ENCODE measurements at places on chromosomes 5 and 9.

DNA sequence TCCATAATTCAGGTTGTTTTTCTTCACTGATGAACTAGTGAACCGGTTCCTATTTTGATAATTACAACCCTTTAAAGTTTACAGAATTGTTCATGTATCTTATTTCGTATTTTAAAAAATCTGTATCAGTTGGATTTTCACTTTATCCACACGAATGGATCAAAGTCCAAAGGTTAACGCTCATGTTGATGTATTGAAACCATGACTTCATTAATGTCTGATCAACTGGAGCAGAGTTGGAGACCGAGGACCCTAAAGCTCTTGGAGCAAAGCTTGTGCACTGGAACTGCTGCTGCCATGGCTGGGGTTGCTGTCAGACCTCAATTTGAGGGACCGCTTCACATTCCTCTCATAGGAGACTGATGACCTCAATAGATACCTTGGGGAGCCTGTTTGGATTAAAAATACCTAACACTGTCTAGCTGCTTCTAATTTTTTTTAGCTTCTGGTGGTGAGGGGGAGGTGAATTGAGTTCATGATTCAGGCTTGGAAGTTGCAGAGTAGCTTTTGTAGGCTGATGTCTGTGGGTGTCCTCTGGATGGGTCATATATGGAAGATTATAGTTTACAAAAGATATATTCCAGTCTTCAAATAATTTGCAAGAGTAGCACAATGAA lies 45.1 kb downstream of the KIAA1958 start:
- no peak for DNase-seq

DNA sequence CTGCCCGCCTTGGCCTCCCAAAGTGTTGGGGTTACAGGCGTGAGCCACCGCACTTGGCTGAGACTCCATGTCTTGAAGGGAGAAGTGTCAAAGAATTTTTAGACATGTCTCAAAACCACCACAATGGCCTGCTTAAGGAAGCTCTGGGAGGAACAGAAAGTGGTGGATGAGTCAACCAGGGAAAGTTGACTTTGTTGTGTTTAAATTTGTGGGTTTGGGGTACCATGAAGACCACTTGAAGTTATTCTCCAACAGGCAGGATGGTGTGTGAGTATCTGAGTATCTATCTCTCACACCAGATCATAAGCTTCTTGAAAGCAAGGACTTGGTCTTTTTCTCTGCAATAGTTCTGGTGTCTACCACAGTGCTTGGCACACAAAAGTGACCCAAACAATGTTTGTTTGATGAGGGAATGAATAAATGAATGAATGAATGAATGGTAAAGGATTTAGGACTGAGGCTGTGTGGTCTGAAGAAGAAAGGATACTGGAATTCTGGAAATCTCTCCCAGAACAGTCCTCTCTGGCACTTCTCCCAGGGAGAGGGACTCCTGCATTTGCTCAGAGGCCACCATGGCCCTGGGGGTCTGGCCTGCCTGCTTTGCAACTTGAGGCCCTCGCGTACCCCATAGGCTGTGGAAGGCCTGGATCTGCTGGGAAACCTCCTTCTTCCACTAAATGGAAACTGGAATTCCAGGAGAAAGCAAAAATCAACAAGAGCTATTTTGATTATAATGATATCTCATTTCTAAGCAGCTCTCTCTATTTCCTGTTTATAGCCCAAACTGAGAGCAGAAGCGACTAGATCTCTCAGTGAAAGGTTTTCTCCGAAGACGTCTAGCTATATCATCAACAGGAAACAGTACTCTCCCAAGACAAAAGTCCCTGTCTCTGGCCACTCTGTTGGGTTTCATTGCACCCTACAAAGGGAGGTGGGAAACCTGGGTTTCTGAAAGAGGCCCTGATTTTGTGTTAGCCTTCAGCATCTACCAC lies 187.9 kb downstream of the PALM2AKAP2 start:
- no peak for DNase-seq

DNA sequence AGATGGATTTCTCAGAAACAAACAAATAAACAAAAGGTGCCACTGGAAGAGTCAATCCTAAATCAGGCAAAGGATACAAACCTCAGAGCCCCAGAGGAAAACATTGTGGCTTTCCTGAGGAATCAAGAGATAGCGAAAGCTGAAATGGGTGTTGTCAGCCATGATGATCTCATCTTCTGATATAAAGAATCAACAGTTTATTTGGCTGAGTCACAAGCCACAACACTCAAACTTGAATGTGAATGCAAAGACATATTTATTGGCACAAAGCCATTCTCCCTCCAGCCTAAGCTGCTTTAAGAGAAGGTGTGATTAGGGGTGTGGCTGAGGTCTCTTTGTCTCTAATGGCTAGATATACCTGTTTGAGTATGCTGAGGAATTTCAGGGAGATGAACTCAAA lies 73.3 kb upstream of the NREP start:
- no peak for DNase-seq

DNA sequence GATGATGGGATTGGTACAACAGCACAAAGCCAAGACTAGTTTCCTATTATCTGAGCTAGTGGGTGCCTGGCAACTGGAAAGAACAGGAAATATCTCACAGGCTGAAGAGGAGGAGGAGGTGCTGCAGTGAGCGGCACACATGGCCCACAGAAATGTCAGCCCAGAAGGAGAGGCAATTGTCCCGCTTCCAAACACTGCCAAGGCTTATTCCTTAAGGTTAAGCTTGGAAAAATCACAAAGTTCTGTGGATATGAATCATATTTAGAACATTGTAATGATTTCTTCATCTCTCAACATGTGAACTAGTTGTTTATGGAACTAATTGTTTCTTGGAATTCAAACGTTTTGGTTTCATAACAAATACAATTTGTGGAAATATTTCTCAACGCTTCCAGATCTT lies 1019.5 kb upstream of the SEMA6A start:
- no peak for DNase-seq

GRCh38 chr5:88769165-88769564 lies 113.8 kb downstream of the MEF2C start:
- DNase-seq, result no peak

- DNase-seq, result no peak
Observed at GRCh38 chr5:36045895-36046294, 20.8 kb downstream of the UGT3A2 start.

DNA sequence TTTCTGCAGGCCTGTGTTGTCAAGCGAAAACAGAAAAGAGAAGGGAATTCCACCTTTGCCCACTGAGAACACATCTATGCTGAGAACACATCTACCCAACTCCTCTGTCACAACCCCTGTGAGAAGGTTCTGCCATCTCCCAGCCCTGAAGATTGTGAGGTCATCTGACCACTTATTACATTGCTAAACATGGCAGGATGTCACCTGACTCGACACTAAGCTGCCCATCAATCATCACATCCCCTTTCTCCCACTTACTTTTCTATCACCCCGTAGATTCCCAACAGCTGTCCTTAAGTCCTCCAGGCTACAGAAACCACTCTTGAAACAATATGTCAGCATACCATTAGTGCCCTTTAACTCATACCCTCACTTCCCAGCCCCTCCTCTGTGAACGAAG lies 64.2 kb upstream of the PRSS3 start:
- DNase-seq, result no peak

DNA sequence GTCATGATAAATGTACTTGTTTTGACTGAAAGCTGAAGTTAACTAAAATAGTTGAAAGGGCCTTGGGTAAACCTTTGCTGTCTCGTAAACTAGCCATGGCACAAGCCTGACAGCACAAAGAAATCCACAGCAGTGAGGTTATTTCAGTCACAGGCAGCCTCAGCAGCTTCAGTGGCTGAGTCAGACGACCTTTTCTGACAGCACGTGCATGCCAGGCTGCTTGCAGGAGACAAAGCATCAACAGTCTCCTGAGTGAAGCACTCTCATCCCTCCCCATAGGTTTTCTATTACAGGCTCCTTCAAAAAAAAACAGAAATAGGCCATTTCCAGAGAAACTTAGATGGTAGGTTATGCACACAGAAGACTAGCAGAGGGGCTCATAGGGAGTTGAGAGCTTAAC lies 34.6 kb downstream of the OXCT1 start:
- DNase-seq, result peak; percentile 53

GRCh38 chr5:139964266-139964993 lies 78.7 kb downstream of the NRG2 start:
- no peak for DNase-seq

GRCh38 chr5:69335341-69335935 lies 2.8 kb upstream of the CCDC125 start:
- DNase-seq, result no peak

GRCh38 chr5:171969288-171969880 lies 37.1 kb downstream of the FBXW11 start:
- DNase-seq, result no peak

DNA sequence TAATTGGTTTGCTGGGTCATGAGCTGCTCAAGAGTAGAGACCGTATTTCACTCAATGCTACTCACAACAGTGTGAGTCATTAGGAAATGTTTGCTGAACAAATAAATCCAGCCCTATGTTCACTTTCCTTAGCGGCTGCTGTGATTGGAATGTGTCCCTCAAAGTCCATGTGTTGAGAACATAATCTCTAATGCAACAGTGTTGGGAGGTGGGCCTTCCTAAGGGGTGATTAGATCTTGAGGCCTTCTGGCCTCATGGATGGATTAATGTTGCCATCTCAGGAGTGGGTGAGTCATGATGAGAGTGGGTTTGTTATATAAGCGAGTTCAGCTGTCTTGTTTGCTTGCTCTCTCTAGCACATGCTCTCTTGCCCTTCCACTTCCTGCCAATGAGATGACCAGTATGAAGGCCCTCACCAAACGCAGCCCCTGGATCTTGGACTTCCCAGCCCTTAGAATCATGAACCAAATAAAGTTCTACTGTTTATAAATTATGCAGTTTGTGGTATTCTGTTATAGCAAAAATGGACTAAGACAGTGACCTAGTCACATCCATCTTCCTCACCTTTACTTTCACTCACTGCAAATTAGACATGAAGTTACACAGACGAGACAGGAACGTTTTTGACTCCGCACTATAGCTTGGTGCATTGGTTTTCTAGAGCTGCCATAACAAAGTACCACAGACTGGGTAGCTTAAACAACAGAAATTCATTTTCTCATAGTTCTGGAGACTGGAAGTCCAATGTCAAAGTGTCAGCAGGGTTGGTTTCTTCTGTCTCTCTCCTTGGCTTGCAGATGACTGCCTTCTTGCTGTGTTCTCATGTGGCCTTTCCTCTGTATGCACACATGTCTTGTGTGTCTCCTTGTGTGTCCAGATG lies 50.9 kb upstream of the FAM169A start:
- DNase-seq, result no peak

DNA sequence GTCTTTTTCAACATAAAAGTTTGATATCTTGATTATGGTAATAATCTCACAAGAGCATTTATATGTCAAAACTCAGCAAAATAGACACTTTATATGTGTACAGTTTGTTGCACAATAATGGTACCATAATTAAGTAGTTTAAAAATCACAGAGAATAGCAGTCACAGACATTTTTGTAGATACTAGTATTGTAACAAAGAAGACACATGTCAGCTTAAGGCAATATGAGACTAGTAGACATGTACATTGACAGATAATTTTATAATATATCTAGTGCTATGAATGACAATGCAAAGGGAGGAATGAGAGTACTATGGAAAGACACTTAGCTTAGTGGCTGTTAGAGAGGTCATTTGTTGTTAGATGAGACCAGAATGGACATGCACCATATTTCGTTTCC lies 1490.6 kb upstream of the CDH6 start:
- DNase-seq, result no peak

- peak; percentile 59 for DNase-seq
Observed at GRCh38 chr9:114958021-114958843, 27.8 kb upstream of the TNFSF8 start.

- DNase-seq, result no peak
Observed at GRCh38 chr9:100222674-100223073, 123.6 kb downstream of the INVS start.

- DNase-seq, result no peak
Observed at GRCh38 chr5:98656125-98656795, 117.2 kb upstream of the RGMB start.

DNA sequence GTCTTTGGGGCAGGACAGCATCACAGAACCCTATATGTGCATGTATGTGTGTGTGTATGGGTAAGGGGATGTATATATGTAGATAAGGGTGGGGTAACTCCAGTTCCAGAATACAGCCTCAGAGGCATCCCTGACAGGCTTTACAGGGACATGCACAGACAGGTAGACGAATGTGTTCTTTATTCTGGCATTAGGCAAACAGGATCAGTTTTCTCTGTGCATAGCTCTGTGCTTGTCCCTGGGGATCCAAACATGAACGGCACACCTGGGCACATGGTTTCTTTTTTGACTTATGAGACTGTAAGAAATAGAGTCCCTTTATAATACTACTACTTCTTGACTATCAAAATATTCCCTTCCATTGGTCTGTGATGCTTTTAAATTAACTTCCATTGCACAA lies 120.6 kb downstream of the TRIO start:
- DNase-seq, result no peak

DNA sequence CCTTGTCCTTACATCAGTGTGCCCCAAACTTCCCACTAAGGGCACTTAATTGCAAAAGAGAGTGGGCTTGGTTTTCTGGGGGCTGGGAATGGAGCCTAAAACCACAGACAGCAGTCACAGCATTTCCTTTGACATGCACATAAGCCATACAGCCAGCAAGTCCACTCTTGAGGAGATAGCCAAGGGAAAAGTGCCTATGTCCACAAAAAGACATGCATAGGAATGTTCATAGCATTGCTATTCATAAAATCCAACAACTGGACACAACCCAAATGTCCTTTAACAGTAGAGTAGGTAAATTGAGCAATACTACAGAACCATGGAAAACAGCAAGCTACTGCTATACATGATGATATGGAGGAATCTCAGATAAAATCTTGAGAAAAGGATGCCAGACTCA lies 11.7 kb upstream of the FAT2 start:
- DNase-seq, result no peak

DNA sequence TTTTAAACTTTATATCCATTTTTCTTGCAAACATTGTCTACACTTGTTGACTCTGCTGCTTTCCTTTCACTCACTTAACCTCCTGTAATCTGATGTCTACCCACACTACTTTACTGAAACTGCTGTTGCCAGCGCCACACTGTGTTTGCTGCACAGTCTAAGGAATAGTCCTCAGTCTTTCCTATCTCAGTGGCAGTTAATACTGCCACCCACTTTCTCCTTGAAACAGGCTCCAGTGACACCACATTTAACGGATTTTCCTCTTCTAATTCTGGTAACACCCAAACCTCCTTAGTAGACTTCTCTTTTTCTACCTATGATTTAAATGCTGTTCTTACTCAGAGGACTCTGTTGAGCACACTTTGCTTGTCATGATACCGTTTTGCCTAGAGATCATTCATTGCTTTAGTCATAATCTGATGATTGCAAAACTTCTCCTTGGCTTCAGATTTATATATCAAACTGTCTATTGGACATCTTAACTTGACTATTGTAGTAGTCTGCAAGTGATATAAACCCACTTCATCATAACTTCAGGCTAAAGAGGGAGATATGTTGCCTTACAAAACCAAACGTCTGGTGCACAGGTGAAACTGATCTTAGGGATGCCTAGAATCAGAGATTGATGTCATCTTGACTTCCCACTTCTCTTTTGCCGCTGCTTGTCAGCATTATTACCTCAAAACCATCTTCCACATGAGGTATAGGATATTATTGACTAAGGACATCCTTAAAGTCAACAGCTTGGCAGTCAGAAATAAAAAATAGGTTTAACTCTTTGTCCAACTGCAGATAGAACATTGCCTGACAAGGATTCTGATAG lies 94.1 kb downstream of the CDC42SE2 start:
- DNase-seq, result peak; percentile 58
